ENCODE measurements at places on chromosomes 1 and 21.
A peak's percentile ranks its signal among the peaks of the same experiment; 100 is the strongest.

DNA sequence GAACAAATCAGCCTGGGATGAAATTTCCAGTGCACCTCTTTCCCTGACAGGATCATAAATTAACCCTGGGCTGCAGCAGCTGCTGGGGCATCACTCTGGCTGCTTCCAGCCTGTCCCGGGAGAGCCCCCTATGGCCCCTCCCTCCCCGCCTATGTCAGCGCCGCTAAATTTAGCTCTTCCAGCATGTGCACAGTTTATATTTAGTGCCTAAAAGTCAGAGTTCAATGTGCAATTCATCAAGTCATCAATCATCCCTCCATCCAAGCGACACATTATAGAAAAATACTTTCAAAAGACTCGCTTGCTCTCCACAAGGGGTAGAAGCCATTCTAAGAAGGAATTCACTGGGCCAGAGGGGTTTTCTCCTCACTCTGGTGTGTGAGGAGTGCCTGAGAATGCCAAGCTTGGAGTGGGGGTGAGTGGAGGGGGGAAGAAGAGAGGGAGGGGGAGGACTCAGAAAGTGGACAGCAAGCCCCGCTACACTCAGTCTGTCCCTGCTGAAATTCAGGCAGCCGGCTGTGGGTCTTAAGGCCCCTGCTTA lies 37.4 kb downstream of the XCL1 start:
- DNase-seq = no peak

GRCh38 chr1:201896951-201897391 lies 8.3 kb downstream of the SHISA4 start:
- peak; percentile 19 for DNase-seq

DNA sequence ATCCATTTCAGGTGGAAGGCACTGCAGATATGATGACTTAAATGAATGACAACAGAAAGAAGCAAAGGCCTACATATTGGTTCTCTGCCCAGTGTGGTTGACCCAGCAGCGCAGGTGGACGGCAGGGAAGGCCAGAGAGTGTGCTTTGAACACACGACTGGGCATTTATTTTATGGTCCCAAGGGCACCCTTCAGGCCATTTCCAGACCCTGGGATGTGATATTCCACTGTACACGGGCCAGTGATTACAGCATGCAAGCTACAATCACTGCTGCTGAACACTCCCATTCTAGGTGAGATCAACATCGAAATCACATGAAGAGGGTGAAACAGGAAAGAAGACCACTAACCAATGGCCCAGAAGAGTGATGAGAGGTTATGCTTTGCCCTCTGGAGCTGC lies 33.8 kb downstream of the PCNX2 start:
- DNase-seq = no peak

DNA sequence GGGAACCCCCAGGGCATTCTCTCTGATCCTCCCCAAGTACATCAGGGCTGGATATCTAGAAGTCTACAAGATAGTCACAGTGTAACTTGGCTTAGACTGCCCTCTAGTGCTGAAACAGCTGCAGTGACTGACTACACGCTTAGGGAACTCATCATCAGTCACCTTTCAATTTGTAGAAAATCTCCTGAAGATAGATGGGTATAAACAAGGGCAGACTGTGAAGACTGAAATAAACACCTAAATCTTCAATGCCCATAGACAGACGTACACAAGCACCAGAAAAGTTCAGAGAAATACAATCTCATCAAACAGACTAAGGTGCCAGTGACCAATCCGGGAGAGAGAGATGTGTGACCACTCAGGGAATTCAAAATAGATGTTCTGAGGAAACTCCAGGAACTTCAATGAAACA lies 46.6 kb downstream of the PACC1 start:
- DNase-seq = peak; percentile 72

GRCh38 chr1:5967351-5968160 lies 24.7 kb downstream of the NPHP4 start:
- no peak for DNase-seq

DNA sequence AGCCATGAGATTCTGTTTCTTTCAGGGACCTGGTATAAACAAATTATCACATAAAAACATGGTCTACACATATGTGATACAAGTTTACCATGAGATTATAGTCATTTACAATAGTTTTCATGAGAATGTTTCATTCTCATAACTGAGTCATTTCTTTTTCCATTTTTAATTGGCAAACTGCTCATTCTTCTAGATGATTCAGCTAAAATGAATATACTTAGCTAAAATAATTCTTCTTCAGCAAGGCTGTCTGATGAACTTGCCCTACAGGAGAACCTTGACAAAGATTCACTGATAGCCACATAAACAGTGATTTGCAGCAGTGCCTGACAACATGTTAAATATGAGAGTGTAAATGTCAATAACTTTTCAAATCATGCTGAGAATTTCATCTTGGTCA lies 253.2 kb downstream of the FMN2 start:
- no peak for DNase-seq

DNA sequence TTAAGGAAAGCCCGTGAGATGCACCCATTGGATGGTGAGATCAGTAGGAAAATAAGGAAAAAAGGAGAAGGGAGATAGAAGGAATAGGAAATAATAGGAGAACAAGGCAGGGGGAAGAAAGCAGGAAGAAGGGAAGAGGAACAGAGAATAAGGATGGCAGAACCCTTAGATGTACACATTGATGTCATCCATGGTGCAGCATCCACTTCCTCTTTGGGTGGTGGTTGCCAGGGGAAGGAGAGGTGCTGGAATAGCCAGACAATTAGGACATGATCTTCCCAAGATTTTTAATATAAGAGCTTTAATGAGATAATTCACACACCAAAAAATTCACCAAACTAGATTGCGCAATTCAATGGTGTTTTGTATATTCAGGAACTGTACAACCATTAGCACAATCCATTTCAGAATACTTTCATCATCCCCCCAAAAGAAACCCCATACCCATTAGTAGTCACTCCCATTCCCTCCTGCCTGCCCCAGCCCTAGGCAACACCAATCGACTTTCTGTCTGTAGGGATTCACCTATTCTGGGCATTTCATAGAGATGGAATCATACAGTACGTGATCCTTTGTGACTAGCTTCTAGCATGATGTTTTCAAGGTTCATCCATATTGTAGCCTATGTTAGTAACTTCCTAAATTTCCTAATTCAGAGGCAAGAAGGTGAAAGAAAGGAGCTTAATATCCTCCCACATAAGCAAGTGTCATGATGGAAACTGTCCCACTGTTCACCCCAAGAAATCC lies 121.4 kb downstream of the PLXNA2 start:
- no peak for DNase-seq

DNA sequence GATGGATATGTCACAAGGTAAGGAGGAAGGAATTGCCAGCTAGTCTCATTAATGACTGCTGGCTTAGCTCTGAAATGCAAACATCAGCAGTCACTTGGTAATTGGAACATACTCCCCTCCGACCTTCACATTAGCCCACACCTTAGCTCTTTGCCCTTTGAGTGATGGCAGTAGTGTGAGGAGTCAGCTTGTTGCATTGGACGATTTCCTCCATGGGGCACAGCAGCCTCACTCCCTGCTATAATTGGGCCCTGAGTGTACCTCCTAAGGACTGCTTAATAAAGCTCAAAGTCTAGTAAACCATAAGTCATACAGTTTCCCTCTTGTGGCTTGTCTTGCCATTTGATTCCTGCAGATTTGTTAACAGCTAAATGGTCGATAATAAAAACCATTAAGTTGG lies 19.4 kb downstream of the METTL13 start:
- DNase-seq = no peak

DNA sequence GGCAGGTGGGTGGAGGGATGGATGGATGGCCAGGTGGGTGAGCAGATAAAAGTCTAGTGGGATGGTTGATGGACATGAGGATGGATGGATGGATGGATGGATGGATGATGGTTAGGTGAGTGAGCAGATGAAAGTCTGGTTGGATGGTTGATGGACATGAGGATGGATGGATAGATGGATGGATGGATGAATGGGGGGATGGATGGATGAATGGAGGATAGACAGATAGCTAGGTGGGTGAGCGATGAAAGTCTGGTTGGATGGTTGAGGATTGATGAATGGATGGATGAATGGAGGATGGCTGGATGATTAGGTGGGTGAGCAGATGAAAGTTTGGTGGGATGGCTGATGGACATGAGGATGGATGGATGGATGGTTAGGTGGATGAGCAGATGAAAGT lies 9.0 kb upstream of the ARHGEF19 start:
- DNase-seq = no peak

DNA sequence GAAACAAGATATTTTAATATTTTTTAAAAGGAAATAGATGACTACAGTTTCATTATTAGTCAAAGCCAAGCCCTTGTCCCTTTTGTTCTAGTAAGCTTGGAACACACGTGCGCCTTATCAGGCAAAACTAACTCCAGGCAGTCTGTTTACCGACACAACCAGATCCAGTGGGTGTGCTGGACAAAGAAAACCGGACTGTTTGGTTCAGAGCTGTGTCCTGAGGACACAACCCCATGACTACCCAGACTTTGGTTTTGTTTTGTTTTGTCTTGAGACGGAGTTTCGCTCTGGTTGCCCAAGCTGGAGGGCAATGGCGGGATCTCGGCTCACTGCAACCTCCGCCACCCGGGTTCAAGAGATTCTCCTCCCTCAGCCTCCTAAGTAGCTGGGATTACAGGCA lies 13.9 kb upstream of the RHOU start:
- DNase-seq = no peak

- DNase-seq = no peak
These were observed 20.5 kb downstream of the ZBTB21 start for GRCh38 chr21:41989698-41990097.

GRCh38 chr1:94676686-94677085 lies 135.1 kb upstream of the F3 start:
- peak; percentile 50 for DNase-seq

DNA sequence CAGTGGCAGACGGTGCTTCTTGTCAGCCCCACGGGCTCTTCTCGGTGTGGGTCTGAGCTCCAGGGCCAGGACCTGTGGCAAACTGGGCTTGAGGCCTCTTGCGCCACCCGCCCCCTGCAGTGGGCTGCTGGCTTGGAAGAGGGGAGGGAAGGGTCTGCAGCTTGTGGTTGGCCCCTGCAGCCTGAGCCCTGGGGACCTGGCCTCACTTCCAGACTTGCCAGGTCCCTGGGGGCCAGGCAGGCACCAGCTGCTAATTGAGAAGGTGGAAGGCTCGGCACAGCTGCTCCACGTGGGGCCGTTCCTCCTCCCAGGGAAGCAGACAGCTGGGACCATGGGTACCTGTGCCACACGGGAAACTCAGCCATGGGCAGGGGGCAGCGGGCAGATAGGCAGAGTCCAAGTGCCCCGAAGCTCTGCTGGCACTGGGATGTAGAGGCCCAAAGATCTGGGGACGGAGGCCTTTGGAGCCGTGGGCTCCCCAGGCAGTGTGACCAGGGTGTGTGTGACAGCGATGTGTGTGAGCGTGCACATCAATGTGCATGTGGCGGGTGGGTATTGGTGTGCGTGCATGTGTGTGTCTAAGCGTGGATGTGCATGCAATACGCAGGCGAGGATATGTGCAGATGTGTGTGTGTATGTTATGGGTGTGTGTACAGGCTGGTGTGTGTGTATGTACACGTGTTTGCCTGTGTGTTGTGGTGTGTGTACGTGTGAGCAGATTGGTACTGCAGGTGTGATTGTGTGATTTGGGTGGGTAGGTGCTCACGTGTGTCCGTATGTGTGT lies 39.3 kb downstream of the TP73 start:
- DNase-seq = no peak

GRCh38 chr1:117613249-117613968 lies 7.6 kb downstream of the TENT5C start:
- DNase-seq = no peak

DNA sequence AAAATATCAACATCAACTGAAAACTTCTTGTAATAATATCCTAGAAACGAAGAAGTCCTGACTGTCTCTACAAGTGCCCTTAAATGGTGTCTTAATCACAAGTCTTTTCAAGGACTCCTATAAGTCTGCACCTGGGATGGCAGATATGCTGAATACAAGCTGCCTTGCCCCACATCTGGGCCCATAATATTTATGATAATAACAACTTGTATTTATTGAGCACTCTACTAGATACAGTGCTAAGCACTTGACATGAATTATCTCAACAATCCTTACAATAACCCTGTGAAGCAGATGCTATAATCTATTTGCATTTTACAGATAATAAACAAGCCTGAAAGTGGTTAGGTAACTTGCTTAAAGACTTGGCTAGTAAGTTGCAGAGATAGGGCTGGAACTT lies 78.0 kb upstream of the ZNF648 start:
- no peak for DNase-seq

Data from NCI-H2081 (cell line).